Anterior cingulate cortex (tissue), 58 donors: ENCODE measurements at places on chromosomes 1 and 21.

GRCh38 chr1:202643397-202644218 lies 66.6 kb downstream of the SYT2 start:
- DNase-seq: no peak

DNA sequence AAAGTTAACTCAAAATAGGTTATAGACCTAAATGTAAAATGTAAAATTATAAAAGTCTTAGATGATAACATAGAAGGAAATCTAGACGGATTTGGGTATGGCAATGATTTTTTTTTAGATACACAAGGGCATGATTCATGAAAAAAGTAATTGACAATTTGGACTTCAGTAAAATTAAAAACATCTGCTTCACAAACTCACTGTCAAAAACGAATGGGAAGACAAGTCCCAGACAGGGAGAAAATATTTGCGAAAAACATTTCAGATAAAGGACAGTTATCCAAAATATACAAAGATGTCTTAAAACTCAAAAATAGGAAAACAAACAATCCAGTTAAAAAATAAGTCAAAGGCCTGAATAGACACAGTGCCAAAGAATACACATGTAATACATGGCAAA lies 9.7 kb upstream of the PTGS2 start:
- no peak for DNase-seq

GRCh38 chr1:235468970-235469369 lies 35.3 kb downstream of the B3GALNT2 start:
- DNase-seq: no peak

GRCh38 chr1:187931776-187932175 lies 1103.0 kb downstream of the PLA2G4A start:
- DNase-seq: no peak

DNA sequence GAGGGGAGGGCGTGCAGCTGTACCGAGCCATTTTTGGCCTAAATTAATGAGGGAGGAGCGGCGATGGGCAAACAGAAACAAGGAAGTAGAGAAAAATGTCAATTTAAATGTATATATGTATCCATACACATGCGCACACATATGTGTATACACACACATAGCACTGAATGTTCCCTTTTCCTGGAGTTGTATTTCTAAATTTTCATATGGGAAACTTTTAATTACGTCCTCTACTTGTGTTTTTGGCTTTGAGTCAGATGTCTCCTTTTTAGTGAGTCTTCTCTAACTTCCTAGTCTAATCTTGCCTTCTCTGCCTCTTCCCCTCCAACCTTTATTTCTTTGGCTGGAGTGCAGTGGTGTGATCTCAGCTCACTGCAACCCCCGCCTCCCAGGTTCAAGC lies 15.4 kb upstream of the CYYR1 start:
- DNase-seq: no peak

DNA sequence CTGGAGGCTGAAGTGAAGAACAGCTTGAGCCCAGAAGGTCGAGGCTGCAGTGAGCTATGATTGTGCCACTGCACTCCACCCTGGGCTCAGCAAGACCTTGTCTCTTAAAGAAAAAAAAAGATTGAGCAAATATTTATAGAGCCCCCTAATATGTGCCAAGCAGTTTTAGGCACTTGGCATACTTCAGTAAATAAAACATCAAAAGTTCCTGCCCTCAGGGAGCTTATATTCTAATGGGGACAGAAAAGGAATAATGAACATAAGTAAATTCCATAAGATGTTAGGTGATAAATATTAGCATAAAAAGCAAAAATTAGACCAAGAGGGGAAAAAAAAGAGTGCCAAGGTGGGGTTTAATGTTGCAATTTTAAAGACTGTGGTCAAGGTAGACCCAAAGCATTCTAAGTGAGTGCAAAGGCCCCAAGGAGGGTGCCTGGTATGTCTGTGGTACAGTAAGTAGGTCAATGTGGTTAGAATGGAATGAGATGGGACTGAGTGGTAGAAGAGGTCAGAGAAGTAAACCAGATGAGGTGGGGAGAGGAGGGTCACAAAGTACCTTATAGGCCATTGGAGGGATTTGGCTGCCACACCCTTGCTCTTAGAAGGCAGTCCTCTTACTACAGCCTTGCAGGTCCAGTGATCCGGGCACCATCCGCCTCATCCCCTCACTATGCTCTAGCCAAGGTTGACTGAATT lies 2.2 kb upstream of the TOE1 start:
- DNase-seq: no peak

GRCh38 chr1:35122311-35122710 lies 43.1 kb downstream of the ZMYM1 start:
- DNase-seq: no peak

DNA sequence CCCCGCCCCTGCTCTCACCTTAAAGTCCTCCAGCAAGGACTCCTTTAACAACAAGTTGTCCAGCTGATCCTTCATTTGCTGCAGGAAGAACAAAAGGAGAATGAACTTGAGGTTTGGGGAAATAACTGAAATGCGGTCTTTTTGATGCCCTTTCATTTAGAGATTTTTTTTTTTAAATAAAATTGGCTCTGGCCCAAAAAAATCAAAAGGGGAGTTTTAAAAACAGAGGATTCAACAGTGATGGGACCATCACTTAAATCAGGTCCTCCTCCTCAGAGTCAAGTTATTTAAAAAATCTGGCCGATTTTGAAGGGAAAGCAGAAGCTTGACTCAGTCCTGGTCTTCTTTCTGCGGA lies 742 bp downstream of the IL19 start:
- DNase-seq: no peak

DNA sequence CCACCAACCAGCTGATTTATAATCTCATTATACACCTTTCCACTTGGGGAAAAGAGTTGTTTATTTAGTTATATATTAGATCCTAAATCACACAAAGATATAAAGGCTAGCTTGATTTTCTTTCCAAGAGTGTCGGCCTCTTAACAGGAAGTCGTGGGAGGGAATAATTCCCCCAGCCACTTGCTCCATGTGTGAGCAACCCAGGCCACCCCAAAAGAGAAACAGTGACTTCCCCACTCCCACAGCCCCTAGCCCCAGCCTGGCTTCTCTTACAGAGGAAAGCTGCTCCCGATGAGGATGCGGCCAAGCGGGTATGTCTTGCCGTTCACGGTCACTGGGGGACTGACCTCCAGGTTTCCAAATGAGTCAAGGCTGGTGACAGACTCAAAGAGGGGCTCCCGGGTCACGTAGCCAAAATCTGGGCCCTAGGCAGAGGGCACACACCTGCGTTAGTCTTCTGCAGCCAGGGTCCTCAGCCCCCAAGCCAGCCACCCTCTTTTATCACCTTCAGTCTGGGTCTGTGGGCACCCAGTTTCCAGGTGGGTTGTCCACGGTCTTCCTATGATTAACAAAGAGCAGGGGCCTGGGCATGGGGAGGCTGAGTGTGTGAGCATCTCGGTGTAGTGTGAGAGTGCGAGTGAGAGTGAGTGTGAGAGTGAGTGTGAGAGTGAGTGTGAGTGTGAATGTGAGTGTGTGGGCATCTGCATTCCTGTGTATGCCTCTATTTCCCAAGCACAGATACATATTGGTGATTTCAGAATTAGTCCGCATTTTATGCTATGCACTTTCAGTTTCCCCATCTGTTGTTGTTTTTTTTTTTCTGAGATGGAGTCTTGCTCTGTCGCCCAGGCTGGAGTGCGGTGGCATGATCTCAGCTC lies 25.4 kb upstream of the SDHB start:
- DNase-seq: no peak

DNA sequence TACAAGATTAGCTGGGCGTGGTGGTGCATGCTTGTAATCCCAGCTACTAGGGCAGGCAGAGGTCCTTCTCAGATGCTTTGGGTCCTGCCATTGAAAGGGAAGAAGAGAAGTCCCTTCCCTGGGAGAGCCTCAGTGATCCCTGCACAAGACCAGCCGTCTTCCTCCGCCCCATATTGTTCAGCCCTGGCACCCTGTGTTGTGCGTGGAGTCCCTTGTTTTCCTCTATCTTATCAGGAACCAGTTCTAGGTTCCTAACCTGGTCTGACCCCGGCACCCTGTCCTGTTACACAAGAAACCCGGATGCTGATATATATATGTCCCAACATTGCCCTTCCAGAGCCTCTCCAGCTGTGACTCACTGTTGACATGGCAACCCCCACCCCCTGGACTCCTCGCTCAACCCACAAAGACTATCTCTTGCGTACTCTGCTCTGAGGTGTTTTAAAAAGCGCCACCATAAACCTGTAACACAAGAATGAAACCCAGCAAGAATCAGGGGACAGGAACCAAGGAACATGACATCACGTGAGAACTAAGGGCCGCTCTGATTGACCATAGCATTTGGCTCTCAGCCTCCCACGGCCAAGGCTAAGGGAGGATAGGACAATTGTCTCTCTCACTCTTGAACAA lies 4.8 kb downstream of the MX2 start:
- DNase-seq: no peak

DNA sequence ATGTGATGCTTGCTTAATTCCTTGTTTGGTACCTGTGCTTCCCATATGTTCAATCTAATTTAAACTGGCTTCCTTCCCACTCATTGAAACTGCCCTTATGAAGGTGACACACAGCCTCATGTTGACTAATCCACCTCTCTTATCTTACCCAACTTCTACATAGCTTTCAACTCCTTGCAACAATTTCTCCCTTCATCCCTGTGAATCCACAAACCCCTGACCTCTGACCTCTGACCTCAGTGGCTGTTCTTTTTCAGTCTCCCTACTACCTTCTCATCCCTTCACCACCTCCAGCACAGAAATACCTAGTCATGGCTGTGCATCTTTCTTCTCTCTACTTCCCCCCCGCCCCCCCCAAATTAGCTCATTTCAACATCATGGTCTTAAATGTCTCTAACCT lies 144.5 kb downstream of the TTLL7 start:
- no peak for DNase-seq

GRCh38 chr1:18201997-18202719 lies 94.6 kb downstream of the IGSF21 start:
- no peak for DNase-seq

GRCh38 chr1:199794105-199794863 lies 233.2 kb upstream of the NR5A2 start:
- no peak for DNase-seq

- peak; percentile 38 for DNase-seq
These were observed 60.3 kb downstream of the STUM start for GRCh38 chr1:226608699-226609505.

- no peak for DNase-seq
These were observed 3.2 kb downstream of the SLC2A1 start for GRCh38 chr1:42955311-42956063.

DNA sequence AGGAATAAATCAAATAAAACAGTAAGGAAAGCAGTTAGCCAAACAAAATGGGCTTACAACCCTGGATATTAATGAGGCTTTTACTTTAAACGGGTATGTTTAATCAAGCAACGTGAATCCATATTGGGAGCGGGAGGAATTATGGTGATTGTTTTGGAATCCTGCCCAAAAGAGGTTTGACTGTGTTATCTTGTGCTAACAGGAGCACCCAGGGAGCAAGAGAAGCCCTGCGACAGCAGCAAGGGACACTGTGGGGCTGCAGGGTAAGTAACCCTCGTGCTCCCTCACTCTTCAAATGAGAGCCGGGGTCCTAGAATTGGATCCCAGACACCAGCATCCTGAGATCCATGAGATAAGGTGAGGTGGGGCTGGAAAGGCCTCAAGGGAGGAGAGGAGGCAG lies 72.6 kb upstream of the PGBD5 start:
- DNase-seq: no peak

GRCh38 chr1:77421504-77422233 lies 139.8 kb downstream of the AK5 start:
- DNase-seq: no peak

- no peak for DNase-seq
These were observed 81.7 kb upstream of the TSPAN2 start for GRCh38 chr1:115170961-115171392.

GRCh38 chr1:79657951-79658658 lies 651.6 kb upstream of the ADGRL4 start:
- no peak for DNase-seq

GRCh38 chr1:236495467-236496112 lies 28.2 kb upstream of the LGALS8 start:
- no peak for DNase-seq

DNA sequence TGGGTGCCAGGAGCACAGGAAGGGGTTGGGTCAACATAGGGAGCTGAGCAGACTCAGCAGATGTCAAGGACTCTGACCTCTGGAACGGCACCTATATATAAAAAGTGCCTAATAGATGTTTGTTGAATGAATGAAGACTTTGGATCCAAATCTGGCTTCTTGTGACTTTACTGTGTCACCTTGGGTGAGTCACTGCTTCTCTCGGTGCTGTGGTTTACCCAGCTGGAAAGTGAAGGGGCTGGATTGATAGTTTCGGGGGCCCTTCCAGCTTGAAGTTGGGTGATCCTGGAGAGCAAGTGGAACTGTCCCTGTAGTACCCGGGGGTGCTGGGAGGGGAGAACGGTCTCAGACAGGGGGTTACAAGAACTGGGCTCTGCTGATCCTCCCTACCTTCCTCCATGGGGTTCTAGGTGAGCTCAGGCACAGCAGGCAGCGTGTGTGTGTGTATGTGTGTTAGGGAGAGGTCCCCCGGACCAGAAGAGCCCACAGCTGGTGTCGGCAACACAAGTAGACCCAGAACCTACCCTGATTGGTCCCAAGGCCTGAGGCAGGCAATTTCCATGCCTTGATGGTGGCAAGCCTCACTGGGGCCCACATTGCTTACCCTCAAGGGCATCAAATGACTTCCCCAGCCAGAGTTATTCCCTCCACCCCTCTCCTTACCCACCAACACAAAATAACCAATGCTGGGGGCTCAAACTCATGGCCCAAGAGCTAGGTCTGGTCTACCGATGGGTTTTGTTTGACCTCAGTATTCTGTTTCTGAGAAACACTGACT lies 5.5 kb upstream of the PADI1 start:
- DNase-seq: no peak

DNA sequence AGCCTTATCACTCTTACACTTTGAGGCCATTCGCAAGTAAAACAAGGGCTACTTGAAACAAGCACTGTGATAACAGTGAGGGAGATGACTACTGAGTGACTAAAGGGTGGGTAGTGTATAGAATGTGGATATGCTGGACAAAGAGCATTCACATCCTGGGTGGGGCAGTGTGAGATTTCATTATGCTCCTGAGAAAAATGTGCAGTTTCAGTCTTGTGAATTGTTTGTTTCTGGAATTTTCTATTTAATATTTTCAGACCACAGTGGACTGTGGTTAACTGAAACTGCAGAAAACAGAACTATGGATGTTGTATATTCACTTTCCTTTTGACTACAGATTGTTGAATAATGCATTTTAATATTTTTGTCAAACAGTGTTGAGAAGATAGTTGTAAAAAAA lies 25.1 kb upstream of the B3GALT2 start:
- DNase-seq: no peak

- DNase-seq: no peak
These were observed 8.7 kb downstream of the FGR start for GRCh38 chr1:27626031-27626935.

DNA sequence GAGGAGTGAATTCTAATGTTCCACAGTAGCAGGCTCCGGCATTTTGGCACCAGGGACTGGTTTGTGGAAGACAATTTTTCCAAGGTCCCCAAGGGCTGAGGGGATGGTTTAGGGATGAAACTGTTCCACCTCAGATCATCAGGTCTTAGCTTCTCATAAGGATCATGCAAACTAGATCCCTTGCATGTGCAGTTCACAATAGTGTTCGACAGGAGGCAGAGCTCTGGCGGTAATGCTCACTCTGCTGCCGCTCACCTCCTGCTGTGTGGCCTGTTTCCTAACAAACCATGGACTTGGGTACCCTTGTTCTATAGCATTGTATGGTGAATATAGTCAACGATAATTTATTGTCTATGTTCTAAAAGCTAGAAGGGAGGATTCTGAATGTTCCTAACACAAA lies 16.6 kb downstream of the CRNN start:
- DNase-seq: no peak

GRCh38 chr1:208809876-208810275 lies 565.7 kb upstream of the PLXNA2 start:
- DNase-seq: no peak
